AG09309 (cell line): ENCODE measurements at places on chromosomes 2 and 18.

- DNase-seq: no peak
These were observed 28.0 kb downstream of the DNER start for GRCh38 chr2:229686122-229686919.

GRCh38 chr2:162769066-162769465 is 69.5 kb downstream of the KCNH7 start:
- DNase-seq: no peak

DNA sequence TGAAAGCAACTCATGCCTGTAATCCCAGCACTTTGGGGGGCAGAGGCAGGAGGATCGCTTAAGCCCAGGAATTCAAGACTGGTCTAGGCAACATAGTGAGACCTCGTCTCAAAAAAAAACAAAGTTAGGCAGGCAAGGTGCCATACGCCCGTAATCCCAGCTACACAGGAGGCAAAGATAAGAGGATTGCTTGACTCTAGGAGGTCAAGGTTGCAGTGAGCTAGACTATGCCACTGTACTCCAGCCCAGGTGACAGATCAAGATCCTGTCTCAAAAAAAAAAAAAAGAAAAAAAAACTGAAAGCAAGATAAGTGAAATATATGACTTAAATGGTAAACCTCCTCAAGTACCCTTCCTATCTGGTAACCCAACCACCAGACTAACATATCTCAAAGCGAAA is 59.8 kb downstream of the USP34 start:
- DNase-seq: no peak

DNA sequence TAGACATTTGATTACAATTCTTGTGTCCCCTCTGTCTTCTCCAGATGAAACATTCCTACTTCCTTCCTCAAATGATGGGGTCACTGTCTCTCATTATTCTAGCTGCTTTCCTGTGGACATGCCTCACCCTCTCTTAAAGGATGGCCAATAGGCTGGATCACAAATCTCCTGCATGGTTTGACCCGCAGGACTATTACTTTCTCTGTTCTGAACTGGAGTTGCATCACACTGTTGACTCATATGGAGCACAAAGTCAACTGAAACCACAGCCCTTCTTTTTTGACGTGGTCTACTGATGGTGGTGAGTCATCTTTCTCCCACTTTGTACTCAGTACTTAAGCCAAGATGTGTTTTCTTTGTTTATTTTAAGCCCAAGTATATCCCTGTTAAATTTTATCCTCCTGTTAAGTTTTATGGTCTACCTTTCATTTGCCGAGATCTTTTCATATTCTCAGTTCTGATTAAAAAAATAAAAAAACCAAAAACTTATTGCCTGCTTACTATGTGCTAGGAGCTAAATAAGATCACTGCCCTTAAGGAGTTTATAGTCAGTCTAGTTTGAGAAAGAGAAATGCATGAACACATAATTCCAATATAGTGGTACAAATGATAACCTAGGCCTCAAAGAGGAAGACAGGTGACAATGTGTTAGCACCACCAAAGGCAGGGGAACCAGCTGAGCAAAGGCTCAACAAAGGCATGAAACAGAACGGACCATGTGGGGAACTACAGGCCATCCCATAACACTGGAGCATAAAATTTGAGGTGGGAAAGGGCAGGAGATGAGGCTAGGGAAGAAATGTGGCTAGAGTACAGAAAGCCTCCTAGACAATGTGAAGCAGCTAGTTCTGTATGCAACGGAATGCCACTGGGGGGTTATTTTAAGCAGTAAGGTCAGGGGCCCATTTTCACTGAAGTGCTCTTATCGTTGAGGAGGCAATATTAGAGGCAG is 67.6 kb upstream of the ZFP36L2 start:
- peak; percentile 98 for DNase-seq

- no peak for DNase-seq
These were observed 475 bp downstream of the SLC4A1AP start for GRCh38 chr2:27664154-27664574.

DNA sequence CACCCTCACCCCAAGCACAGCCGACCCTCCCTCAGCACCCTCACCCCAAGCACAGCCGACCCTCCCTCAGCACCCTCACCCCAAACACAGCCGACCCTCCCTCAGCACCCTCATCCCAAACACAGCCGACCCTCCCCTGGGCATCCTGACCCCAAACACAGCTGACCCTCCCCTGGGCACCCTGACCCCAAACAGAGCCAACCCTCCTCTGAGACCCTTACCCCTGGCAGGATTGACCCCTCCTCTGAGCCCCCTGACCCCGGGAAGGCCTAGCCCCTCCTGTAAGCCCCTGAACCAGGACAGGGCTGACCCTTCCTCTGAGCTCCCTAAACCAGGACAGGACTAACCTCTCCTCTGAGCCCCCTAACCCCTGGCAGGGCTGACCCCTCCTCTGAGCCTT is 84.4 kb upstream of the RAB6C start:
- no peak for DNase-seq

DNA sequence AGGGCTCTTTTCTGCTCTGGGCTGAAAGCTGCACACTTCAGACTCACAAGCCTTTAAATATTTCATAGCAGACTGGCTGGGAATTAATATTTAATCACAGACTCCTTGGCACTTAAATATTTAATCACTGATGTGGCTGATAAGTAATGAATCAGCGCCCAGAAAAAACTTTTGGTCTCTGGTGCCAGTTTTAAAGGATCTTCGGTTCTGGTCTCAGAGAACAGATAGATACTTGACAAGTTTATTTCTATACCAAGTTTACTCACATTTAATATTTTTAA is 201.2 kb downstream of the MYCN start:
- no peak for DNase-seq
